H54 (cell line): ENCODE measurements at places on chromosomes 4 and X.
A peak's percentile ranks its signal among the peaks of the same experiment; 100 is the strongest.

- no peak for DNase-seq
Observed at GRCh38 chrX:16018291-16018690, 105.1 kb upstream of the GRPR start.

DNA sequence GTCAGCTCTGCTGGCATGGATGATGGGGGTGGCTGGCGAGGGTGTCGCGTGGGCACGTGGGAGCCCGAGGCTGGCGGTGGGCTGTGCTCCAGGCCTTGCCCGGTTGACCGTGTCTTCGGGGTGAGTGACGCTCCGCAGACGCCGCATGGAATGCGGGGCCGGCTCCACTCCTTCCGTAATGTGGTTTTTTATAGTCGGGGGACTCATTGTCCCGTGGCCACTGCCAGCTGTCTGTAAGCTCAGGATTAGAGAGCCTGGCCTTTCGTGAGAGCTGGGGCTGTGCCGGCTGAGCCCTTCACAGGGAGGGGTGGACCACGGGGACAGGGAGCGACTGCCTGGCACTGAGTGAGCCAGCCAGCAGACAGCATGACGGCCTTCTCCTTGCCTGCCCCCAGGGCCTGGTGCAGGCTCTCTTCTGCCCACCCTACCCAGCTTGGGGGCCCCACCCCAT lies 20.4 kb downstream of the DOK7 start:
- no peak for DNase-seq

DNA sequence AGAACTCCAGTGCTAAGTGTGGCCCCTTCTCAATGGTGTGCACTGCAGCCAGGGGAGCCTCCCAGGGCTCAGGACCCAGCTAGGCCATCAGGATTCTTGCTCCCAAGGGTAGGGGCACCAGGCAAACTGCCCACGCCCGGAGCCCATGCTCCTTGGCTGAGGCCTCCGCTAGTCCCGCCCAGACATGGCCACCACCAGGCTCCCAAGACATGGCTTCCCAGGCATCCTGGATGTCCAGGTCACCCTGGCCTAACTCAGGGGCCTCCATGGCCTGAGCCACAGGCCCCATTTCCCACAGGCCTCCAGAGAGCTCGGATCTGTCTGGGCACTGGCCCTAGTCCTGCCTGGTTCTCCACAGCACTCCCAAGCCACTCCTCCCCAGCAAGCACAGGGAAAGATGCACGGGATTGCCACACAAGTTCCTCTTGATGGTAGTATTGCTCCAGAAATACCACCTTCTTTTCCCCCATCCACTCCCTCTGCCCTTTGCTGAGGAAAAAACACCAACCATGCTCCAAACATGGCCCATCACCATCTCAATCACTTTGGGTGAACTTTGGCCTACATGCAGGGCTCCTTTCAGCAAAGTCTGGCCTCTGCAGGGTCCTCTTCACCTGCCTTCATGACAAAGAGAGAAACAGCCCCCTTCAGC lies 274.7 kb upstream of the AGTR2 start:
- no peak for DNase-seq

GRCh38 chr4:113083346-113083745 lies 33.9 kb downstream of the ANK2 start:
- no peak for DNase-seq

DNA sequence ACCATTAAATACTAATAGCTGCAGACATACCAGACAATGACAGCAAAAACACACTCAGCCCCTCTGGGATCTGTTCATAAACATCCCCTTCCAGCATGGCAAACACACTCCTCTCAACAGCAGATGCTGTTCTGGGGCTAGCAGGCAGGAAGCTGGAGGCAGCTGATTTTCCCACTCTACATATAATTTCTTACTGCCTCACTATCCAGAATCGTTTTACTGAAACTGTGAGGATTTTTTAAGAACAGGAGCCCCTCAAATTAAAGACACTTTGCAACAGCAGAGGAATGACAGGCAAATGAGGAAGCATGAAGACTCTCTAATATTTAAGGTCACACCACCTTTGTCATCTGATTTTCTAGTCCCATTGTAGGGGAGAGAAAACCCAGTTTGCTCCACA lies 2.2 kb downstream of the MAPK10 start:
- DNase-seq = no peak

- DNase-seq = no peak
Observed at GRCh38 chr4:3623106-3623505, 90.9 kb upstream of the LRPAP1 start.

DNA sequence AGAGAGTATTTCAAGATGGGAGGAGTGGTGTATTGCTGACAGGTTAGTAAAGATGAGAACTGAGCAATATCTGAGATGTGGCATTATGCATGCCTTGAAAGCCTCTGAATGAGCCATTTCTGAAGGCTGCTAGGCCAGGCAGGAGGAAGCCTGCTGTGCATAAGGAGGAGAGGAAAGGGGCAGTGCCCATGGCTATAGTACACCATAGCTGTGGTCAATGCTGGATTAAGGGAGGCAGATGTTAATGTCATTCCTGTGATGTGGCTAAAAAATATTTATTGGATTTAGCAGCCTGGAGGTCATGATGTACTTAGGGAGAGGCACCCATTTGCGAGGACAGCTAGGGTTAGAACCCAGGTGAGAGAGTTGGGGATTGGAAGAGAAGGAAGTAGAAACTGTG lies 130.0 kb upstream of the LNX1 start:
- DNase-seq = no peak

DNA sequence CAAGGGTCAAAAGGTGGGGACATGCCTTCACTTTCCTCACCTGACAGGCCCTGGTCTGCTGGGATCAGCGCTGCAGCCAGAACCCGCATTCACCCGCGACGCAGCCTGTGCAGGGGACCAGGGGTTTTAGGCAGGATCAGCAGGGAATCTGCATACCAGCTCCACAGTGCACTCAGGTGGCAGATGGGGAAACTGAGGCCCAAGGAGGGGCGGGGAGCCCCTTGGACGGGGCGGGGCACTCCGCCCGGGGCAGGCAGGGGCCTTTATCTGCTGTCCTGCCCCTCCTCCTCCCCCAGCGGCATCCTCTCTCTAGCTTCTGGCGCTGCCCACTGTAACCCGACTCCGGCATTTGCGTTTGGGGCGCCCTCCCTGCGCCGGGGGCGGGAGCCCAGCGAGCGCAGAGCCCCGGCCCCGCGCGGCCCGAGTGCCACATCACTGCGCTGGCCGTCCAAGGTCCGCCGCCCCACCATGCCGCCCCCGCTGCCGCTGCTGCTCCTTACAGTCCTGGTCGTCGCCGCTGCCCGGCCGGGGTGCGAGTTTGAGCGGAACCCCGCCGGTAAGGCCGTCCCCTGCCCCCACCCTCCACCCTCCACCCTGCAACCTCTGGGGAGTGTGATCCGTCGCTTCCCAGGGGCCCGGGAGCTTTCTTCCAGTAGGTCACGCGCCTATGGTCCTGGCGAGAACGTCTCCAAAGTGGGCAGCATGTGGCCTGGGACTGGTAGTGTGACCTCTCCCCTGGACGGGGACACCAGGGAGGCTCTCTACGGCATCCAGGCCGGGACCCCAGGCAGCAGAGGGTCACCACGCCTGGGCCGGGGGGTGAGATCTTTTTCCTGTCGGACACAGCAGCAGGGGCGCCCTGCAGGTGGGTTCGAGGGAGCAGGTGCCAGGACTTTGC lies at the start of gene CPZ:
Gene CPZ (plus strand): TSS at position 400 of the 898 bp plus-strand sequence. CDS start 69 bp downstream, at position 469.
- no peak for DNase-seq

DNA sequence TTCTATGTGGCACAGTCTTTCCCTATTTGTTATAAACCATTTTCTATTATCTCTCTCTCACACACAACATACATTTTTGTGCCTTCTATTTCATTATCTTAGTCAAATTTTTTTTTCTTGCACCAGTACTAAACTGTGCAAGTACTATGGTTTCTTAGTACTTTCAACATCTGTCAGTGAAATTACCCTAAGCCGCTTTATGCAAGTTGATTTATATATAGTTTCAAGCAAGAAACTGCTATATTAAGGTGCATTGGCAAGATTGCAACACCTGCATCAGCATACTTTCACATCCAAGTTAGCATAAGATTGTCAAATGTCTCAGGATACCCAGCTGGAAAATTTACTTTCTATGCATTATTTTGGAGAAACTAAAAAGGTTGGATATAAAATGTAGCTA lies 180.2 kb upstream of the FSTL5 start:
- no peak for DNase-seq

- DNase-seq = no peak
Observed at GRCh38 chr4:153451911-153452657, 14.1 kb upstream of the TMEM131L start.

- DNase-seq = no peak
Observed at GRCh38 chrX:148541584-148541940, 41.1 kb downstream of the AFF2 start.

GRCh38 chr4:11404431-11404830 lies 24.3 kb downstream of the HS3ST1 start:
- no peak for DNase-seq

DNA sequence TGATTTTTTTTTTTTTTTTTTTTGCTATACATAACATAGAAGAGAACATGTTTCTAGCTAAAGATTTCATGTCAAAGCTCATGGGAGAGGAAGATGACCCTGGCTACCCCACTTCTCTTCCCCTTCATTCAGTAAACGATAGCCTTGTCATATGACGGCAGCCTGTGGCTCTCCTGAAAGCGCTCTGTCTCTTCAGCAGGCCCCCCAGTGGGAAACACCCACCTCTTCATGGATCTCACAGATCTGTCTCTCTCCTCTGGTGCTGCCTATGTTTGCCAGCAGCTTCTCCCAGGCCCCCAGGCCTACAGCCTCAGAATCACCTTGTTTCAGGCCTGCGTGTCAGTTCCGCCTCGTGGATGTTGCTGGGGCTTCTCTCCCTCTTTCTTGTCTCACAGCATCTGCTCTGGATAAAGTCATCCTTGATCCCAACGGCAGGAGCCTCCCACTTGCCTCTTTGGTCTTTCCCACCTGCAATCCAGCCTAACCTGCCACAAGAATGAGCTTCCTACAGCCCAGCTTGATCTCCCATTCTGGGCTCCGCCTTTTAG lies 34.6 kb downstream of the RHOH start:
- DNase-seq = no peak

DNA sequence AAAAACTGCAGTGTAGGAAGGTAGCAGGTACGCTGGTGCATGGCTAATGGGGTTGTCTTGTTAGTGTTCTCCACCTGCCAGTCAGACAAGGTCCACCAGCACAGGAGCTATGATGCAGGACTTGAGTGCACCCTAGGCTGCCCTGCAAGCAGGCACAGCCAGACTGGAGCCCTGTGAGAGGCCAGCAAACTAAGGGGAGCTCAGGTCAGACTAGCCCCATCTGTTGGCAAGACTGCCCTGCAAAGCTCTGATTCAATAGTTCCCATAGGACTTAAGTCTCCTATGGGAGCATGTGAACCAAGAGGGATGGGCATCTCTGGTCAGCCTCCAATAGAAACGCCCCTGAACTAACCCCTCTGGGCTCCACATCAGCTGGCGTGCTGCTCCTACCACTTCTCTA lies 1307.3 kb downstream of the C4orf33 start:
- DNase-seq = no peak

GRCh38 chr4:41613386-41613785 lies 75.4 kb downstream of the LIMCH1 start:
- DNase-seq = no peak

- DNase-seq = no peak
Observed at GRCh38 chrX:152202886-152203285, 64.5 kb upstream of the MAGEA10 start.

DNA sequence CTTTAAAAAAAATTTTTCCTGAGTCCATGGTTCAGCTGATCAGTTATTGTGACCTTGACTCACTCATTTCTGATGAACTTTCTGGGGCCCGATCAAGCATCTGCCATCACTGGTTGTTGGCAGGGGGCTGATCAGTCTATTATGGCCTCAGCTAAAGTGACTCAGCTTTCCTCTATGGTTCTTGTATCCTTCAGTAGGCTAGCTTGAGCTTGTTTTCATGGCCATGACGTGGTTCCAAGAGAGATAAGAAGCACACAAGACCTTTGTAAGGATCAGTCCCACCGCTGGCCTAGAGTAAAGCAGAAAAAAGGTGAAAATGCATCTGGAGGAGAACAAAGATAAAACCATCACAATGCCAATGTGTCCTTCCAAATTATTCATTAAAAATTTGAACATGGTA lies 29.8 kb upstream of the EPGN start:
- no peak for DNase-seq

DNA sequence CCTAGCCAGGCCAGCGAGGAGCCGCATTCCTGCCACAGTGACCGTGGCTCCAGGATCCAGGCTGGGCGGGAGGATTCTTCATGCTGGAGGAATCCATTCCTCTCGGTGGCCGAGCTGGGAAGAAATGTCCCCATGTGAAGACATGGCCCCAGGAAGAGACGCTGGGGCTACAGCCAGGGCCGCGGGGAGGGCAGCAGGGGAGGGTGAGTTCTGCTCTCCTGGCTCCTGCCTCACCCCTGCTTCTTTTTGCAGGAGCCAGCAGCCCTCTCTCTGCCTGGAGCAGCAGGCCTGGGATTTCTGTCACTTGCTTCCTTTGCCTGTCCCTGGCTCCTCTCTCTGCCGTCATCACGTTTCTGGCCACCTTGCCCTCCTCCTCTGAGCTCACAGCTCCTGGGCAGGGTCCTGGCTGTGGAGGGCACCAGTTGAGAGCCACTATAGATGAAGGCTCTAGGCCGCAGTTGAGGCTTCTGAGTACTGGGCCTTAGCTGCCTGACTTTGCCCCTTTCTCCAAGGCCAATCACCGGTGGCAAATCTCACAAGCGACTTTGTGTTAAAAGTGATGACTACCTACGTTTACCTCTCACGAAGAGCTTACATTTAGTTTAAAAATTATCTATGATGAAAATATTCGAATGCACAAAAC lies 48.3 kb downstream of the ENPP6 start:
- DNase-seq = no peak

- DNase-seq = peak; percentile 14
Observed at GRCh38 chr4:23373261-23373660, 516.6 kb downstream of the PPARGC1A start.

GRCh38 chr4:176680668-176681180 lies 112.0 kb downstream of the VEGFC start:
- DNase-seq = no peak

GRCh38 chr4:22019676-22020075 lies 71.1 kb upstream of the KCNIP4 start:
- DNase-seq = no peak

DNA sequence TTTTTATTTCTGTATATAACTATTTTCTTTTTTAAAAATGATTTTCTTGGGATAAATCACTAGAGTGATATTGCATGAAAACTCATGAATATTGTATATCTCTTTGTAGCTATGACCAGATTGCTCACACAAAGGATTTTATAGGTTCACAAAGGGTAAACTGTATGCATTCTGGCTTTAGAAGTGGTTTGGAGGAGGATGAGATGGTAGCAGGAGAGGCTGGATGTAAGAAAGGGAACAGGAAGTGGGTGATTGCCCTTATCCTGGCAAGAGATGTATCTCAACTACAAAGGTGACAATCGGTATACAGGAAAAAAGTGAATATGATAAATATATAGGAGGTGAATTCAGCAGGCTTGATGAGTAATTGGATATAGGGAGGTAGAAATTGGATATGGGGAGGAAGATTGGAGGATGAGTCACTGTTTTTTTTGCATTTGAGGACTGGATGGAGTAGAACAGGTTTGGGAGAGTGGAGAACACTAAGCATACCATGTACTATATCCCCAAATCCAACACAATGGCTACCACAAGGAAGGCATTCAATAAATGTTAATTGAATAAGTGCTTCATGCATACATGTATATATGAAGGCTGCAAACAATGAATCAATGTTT lies 9.9 kb downstream of the FGG start:
- no peak for DNase-seq

GRCh38 chrX:82734140-82734539 lies 774.0 kb upstream of the POU3F4 start:
- no peak for DNase-seq

GRCh38 chr4:100803751-100804150 lies 285.9 kb upstream of the EMCN start:
- DNase-seq = no peak
